ENCODE measurements at places on chromosomes 4 and X. TPM values are rescaled to one million over a fixed set of nuclear protein-coding genes. Genes with fewer than 3 reads are reported as not detected.

DNA sequence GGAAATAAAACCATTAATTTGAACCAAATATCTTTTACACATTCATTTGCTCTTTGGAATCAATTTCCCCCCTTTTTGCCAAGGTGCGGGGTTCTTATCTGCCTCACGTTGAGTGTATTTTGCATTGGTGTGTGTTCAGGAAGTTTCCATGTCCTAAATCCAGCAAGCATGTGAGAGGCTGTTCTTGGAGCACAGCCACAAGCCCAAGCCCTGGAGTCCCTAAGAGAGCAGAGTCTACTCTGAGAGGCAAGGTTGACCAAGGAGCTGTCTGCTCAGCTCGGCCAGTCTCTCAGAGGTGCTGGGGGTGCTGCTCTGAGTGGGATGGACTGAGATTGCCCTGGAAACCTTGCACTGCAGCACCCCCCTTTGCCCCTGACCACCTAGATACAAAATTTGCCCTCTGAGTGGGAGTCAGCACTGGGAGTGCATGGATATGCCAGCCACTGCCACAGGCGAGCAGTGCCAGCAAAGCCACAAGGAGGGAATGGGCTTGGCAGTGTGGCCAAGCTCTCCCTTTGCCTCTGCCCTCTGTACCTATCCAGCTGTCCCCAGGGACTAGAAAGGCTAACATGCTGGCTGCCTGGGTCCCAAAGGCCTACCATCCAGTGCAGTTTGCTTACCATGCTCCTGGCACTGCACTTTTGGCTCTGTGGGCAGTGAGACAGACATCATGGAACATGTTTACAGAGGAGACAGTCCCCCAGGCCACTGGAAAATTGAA is 20.5 kb upstream of the FAM193A start:
- no peak for ATAC-seq

- ATAC-seq = peak; percentile 35
Observed at GRCh38 chr4:151169223-151169622, 69.8 kb downstream of the RPS3A start.

Gene CUL4B
- 38.2 TPM for total RNA-seq

Gene FGFBP2
- total RNA-seq = not detected

- no peak for ATAC-seq
Observed at GRCh38 chr4:79207281-79207680, 118.6 kb downstream of the NAA11 start.

GRCh38 chr4:141416677-141417363 is 196.1 kb downstream of the ZNF330 start:
- ATAC-seq = no peak

Gene CT55
- 0.09 TPM for total RNA-seq

- ATAC-seq = no peak
Observed at GRCh38 chr4:32475710-32476109, 1755.5 kb downstream of the PCDH7 start.

DNA sequence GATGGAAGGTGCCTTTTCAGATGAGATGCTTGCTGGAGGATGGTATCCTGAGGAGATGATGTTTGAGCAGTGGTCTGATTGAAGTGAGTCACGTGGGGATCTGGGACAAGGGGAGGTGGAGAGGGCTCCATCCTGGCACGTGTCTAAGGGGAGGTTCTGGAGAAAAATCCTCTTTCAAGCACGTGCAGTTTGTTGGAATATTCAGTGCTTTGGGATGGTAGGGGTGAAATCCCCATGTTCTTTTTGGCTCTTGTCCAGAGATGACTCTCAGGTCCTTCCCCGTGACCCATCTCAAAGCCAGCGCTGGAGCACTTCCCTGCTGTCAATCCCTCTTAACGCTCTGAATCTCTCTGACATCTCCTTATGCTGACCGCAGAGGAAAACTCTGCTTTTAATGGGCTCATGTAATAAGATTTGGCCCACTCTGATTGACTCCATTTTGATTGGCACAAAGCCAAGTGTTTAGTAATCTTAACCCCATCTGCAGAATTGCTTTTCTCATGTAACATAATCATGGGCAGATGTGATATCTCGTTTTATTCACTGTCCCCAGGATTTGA is 10.8 kb upstream of the KLKB1 start:
- ATAC-seq = no peak

DNA sequence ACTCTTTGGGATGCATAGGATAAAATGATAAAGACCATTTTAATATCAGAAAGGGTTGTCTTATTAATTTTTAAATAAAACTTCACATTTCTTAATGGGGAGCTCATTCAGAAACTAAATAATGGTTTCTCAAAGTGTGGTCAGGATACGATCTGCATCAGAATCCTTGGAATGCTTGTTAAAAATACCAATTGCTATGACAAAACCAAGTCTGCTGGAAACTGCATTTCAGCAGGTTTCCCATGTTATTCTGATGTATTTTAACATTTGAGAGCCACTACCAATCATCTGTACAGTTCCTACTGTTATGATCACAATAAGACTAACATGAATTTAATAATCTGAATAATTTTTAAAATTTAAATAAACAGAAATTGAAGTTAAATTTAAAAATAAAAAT is 115.1 kb downstream of the SOWAHB start:
- ATAC-seq = peak; percentile 21

- no peak for ATAC-seq
Observed at GRCh38 chr4:78131403-78131802, 74.3 kb downstream of the FRAS1 start.

Gene RAB33A
- 35.9 TPM for total RNA-seq

Gene SCD5
- 72.6 TPM for total RNA-seq

DNA sequence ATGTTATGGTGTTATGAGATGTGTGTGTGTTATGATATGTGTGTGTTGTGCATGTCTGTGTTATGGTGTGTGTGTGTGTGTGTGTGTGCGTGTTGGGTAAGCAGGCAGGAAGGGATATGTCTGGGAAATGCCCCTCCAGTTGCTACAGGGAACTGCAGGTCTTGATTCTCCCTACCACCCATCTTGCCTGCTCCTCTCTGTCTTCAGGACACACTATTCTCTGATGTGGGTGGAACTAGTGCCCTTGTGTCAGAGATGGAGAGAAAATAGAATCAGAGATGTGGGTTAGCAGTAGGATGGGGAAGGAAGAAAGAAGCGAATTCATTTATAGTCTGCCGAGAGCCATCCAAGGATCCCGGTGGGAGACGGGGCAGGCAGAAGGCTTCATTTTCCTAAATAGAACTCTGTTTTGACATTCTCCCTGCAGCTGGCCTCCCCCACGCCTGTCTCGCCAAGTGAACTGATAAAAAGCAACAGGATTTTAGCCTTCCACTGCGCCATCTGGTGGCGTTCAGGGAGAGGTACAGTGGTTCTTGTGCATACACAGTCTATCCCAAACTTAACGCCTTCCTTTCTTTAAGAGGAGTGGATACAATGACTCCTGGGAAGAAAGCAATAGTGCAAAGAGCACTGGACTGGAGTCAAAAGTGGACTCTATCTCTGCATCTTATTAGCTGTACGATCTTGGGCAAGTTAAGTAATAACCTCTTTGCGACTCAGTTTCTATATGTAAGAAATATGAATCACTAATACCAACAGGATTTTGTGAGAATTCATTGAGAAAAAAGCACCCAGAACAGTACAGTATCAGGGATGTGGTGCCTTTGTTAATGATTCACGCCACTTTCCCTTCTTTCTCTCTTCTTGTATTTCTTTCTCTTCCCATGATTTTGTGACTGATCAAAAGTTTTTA is 14.1 kb upstream of the MGST2 start:
- ATAC-seq = peak; percentile 90

GRCh38 chr4:176837169-176837895 is 44.6 kb upstream of the VEGFC start:
- no peak for ATAC-seq

GRCh38 chr4:153546280-153546679 is 80.1 kb downstream of the TMEM131L start:
- no peak for ATAC-seq

Gene ZNF732
- 0.56 TPM for total RNA-seq

- ATAC-seq = no peak
Observed at GRCh38 chr4:128427832-128428366, 140.3 kb upstream of the PGRMC2 start.

DNA sequence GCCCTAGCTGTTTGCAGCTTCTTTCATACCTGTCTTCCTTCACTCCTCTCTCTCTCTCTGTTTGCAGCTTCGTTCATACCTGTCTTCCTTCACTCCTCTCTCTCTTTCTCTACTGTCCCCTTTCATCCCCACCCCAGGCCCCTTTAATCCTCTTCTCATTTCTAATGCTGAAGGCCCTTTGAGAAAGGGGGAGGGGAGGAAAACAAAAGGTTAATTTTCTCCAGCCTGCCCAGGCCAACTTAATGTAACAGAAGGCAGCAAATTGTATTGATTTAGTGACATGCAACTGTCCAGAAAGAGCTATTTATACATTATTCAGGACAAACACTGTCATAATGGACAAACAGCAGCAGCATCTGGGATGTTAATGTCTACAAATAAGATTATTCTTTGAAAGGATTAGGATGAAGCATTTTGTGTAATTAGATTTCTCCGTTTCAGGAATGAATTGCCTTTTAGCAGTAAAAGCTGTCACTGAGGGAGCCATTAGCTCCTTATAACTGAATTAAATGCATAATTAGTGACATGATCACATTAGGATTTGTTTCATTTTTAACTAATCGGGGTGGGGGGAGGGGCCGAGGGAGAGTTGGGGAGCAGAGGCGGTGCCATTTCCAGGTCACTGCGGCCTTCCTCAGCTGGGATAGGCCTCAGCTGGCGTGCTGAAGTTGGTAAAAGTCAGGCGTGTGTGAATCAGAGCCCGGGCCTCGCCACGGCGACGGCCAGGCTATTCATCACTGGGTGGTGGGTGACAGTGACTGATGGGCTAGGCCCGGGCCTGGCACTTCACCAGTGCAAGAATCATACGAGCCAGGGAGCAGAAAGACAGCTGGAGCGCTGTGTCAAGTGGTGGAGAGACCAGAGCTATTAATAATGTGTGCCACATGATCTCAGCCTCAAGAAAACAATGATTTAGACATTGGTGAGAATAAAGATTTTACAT is 174.5 kb downstream of the NKX6-1 start:
- no peak for ATAC-seq

DNA sequence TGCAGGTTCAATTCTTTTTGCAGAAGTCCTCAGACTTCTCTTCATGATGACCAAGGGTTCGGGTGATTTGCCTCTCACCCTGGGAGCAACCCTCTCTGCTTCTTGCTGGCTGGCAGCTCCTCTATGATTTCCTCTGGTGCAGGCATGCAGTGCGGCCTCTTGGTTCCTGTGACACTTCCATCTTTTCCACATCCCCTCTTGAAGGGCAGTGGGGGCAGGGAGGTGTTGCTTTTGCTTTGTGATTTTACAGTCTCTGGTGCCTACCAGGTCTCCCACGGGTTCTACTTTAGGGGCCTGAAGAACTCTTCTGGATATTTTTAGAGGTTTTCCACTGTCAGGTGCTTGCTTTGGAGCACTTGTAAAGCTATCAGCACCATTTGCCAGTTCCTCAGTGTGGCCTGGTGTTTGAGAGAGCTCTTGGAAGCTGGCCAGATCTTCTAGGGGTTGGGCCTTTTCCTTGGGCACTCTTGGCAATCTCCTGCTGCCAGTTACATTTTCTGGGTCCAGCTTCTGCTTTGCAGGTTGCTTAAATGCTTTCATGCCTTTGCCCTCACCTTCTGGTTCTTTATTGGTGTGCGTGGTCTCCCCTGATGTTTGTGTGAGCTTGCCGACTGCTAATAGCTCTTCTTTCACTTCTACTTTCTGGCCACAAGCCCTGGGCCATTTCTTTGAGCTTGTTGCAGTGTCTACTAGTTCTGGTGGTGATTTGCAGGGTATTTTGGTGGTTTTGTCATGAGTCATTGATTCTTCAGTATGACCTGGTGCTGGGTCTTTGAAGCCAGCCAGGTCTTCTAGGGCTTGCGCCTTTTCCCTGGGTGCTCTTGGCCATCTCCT is 11.5 kb upstream of the CHST7 start:
- ATAC-seq = no peak

DNA sequence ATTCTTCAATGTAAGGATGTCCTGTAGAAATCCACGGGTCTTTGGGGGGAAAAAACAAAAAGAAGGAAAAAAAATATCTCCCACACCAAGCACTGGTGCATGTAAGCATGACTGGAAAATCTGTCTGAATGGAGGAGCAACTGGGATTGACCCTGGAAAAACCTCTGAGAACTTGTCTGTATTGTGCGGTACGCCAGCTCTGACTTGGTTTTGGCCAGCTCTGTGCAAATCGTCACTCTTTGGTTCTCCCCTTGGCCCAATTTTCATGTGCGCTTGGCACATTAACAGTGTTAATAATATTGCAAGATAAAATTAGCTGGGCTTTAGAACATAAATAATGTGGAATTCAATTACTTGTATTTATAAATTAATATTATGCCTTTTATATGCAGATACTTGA is 231.2 kb upstream of the HAND2 start:
- no peak for ATAC-seq

GRCh38 chr4:19416146-19416545 is 835.6 kb upstream of the SLIT2 start:
- no peak for ATAC-seq

Gene SLC6A14
- not detected for total RNA-seq

- peak; percentile 30 for ATAC-seq
Observed at GRCh38 chr4:30717208-30718020, 2.8 kb upstream of the PCDH7 start.

GRCh38 chr4:120636120-120636630 is 286.4 kb downstream of the PRDM5 start:
- no peak for ATAC-seq

- ATAC-seq = no peak
Observed at GRCh38 chr4:140955641-140956040, 177.6 kb downstream of the RNF150 start.

DNA sequence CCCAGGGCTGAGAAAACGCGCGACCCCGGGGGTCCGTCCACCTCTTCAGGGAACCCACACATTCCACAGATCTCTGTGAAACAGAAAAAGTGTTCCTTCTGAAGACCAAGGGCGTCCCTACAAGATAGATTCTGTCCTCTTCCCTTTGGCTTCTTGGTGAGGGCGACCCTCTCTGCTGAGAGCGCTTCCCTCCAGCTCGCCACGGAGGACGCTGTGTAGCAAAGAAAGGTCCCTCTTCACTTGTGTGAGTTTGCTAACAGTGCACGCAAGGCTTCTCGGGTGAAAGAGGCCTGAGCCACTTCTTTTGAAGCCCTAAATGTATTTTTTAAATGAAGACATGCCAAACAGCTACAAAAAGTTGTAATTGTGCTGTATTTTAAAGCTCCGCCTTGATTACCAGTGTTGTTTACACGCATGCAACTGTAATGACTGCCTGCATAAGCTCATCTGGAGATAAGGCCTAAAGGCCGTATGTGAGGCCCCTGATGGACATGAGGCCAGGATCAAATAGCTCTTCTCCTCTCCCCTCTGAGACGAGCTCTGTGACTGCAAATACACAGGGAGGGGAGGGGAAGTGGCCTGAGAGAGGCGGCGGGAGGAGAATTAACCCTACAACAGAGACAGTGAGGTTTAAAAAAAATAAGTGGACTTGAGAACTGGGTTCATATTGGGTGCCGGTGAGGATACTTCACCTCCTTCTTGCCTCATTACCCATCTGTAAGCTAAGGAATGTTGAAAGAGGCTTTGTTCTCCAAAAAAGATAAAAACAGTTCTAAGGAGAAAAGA is 95.5 kb downstream of the SOWAHB start:
- ATAC-seq = peak; percentile 53

Gene RNF150
- 42.5 TPM for total RNA-seq

GRCh38 chr4:103095080-103095479 is 4.6 kb downstream of the BDH2 start:
- no peak for ATAC-seq

Gene REELD1
- total RNA-seq = 0.16 TPM

All from motor neuron (in vitro differentiated cells).